CD4-positive, alpha-beta T cell treated with Interleukin-12 subunit alpha and Interleukin-12 subunit beta, for 1 hour (primary cell): ENCODE measurements at places on chromosomes 3 and 15.

DNA sequence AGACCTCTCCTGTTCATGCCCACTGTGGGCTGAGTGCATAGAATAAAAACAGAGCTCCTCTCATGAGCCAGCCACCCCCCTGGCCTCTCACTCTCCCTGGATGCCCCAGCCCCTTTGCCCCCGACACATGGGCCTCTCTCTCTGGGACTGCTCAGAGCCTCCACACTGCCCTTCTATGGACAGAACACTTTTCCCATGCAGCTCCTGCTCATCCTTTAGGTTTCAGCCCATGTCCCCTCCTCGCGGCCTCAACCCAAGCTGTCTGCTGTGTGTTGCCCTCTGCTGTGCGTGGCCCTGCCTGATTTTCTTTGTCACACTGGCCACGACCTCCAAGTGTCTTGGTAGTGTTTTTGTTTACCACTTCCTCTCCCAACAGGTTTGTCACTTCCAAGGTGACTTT is 20.7 kb upstream of the PRR23E start:
- no peak for DNase-seq

DNA sequence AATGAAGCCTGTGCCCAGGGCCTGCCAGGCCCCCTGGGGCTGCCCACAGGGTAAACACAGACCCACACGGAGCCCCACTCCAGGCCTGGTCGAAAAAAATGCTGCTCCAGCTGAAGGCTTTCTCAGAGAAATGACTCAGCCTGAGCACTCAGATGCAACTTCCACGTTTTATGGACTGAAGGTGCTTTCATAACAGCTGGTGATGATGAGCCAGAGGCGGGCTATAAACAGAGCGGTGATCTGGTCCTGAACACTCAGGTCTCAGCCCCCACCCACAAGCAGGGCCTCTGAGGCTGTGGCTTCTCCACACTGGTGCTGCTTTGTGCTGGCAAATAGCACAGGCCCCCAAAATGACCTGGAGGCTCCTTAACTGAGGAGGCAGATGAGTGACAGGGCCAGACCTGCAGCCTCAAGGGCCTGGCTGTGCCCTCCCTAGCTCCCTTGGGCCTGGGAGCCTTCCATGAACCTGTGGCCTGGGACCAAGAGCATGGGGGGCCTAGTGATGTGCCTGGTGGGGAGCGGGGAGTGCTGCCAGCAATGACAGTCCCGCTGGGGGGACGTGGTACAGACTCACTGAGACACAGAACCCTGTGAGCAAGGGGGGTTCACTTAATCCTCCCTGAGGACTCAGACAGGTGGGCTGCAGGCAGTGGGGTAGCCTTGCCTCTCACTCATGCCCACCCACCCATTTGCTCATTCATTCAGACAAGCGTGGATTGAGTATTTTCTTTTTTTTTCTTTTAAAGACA is 23.0 kb upstream of the FURIN start:
- peak; percentile 18 for DNase-seq

DNA sequence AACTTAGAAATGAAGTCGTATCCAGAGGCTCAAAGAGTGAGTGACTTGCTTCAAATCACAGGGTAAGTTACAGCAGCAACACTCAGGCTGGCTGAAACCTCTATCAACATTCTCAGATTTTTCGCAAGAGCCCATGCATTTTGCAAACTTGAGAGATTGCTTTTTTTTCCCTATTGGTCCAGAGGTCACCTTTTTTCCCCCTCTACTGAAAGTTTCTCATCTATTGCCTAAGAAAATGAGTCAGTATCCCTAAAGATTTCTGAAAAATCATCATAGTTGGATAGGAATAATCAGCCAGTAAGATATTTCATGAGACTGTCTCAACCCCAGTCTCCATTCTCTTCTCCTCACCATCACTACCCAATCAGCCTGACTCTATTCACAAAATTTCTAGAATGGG is 410.6 kb downstream of the FOXP1 start:
- DNase-seq: no peak

- peak; percentile 77 for DNase-seq
These were observed 14.1 kb downstream of the RNF123 start for GRCh38 chr3:49703443-49703927.

GRCh38 chr3:87309601-87310000 is 33.2 kb upstream of the POU1F1 start:
- DNase-seq: no peak

DNA sequence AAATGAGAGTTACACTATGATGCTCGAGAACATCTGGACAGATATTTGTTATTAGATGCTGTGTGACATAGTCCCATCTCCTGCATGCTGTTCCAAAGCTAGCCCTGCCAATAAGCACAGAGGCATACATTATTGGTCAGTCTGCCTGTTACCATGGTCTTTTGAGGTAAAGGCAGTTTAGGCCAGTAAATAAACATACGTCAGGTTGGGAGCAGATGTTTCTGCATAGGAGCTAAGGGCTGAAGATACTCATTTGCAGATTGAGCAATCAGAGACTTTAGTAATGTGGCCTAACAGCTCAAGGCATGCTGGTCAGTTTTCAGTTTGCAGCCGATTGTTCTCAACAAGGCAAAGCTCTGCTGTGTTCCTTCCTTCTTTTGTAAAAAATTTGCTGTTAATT is 192.9 kb downstream of the ADAMTSL3 start:
- no peak for DNase-seq

DNA sequence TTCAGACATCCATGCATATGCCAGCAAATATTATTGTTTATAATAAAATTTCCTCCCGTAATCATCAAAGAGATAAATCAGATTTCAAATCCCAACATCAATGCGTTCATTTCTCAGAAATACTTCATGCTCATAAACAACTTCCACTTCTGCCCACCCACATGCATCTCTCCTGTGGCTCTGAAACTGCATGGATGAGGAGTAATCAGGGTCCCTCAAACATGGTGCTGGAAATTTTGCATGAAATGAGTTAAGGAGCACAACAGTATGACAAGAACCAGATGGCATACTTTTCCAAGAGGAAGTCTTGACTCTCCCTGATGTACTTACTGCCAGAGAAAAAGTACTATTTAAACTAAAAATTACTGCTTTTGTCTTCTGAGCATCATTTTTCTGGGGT is 26.9 kb upstream of the MFSD1 start:
- no peak for DNase-seq

- DNase-seq: no peak
These were observed 94.6 kb upstream of the SETMAR start for GRCh38 chr3:4208556-4208955.

GRCh38 chr3:23444386-23444785 is 241.3 kb downstream of the UBE2E2 start:
- no peak for DNase-seq

- DNase-seq: no peak
These were observed 20.0 kb downstream of the COPS2 start for GRCh38 chr15:49135342-49135857.

GRCh38 chr15:100875495-100875894 is 4.1 kb upstream of the ALDH1A3 start:
- DNase-seq: no peak

GRCh38 chr3:19945969-19946831 is 697 bp upstream of the RAB5A start:
- DNase-seq: no peak

DNA sequence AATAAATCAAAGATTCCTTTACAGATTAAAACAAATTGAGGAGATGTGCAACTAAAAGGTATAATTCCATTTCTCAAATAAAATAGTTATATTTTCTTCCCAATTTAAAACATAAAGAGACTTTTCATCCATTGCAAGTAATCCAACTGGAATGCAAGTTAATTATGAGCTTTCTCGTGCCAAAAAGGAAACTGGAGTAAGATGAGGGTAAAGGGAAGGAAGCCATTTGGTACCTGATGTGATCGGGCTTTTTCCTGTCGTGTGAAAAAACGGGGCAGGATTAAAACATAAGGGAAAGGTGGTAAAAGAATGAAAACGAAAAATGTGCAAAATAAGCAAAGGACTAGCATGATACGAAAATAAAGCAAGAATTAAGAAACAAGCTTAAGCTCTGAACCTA is 41.8 kb upstream of the XXYLT1 start:
- no peak for DNase-seq
